ENCODE measurements at places on chromosomes 5 and 9.

DNA sequence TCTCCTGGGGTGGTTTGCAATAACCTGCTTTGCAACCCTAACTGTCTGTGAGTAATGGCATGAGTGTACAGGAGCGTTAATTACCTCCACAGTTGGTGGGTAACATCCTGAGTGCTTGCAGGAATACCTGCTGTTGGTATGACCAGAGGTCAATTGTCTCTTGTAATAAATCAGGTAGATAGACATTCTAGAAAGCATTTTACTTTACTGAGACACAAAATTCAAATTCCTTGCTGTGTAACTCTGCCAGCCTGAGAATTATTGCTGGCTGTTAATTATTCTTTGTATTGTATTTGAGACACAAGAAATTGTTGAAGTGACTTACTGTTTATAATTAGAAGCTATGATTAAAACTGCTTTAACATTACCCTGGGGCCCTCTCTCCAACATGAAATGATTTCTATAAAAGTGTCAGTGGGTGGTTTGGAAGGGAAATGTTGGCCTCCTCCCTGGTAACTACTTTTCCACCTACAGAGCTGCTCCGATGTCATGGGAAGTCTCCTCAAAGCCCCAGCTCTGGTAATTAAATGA lies 150.8 kb upstream of the ADCY2 start:
- DNase-seq, result peak; percentile 91

GRCh38 chr9:28926306-28926705 lies 1353.0 kb upstream of the C9orf72 start:
- no peak for DNase-seq

GRCh38 chr9:15430920-15431844 lies 8.5 kb downstream of the SNAPC3 start:
- peak; percentile 42 for DNase-seq

- no peak for DNase-seq
These were observed 4.5 kb downstream of the PRRX2 start for GRCh38 chr9:129669946-129670345.

- no peak for DNase-seq
These were observed 35.4 kb upstream of the TMC1 start for GRCh38 chr9:72485821-72486593.

- no peak for DNase-seq
These were observed 380.7 kb upstream of the IRX1 start for GRCh38 chr5:3214838-3215374.

DNA sequence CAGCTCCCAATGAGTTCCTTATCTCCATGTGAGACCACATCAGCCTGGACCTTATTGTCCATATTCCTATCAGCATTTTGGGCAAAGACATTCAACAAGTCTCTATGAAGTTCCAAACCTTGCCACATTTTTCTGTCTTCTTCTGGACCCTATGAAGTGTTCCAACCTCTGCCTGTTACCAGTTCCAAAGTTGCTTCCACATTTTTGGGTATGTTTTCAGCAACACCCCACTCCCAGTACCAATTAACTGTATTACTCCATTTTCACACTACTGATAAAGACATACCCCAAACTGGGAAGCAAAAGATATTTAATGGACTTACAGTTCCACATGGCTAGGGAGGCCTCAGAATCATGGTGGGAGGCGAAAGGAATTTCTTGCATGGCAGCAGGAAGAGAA lies 548.5 kb downstream of the CHSY3 start:
- DNase-seq, result no peak

DNA sequence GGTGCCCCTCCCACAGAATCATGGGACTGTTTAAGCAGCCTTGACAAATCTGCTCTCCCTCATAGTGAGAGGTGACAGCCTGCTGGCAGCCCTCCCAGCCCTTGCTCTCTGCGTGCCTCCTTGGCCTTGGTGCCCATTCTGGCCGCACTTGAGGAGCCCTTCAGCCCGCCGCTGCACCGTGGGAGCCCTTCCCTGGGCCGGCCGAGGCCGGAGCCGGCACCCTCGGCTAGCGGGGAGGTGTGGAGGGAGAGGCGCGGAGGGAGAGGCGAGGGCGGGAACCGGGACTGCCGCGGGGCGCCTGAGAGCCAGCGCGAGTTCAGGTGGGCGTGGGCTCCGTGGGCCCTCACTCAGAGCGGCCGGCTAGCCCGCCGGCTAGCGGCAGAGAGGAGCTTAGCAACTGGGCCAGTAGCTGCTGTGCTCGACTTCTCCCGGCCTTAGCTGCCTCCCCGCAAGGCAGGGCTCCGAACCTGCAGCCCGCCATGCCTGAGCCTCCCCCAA lies 125.9 kb upstream of the MYO10 start:
- no peak for DNase-seq

DNA sequence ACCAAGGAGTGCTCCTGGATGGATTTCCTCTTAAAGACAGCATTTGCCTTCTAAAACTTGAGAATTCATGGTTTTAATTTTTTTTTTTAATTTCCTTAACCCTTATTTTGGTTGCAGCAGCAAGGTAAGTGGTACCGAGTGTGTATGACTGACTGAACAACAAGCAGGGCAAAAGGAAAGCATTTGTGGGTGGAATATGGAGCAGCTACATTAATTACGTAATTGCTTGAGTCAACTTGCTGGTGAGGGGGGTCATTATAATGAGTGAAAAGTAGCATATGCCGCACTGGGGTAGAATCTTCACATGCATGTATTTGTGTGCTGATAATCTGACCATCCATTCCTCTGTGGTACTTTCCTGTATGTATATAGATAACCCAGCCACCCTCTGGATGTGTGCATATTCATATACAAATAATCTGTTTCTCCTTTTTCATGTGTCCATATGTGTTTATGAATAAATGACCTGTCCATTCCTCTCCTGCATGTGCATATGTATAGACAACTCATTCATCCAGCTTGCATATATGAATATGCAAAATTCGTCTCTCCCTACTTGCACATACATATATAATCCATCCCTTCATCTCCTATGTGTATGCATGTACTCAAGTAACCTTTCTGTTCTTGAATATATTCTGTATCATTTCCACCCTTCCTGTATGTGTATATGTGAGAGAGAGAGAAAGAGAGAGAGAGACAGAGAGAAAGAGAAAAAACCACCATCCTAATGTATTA lies 147.5 kb upstream of the RUSC2 start:
- DNase-seq, result no peak

DNA sequence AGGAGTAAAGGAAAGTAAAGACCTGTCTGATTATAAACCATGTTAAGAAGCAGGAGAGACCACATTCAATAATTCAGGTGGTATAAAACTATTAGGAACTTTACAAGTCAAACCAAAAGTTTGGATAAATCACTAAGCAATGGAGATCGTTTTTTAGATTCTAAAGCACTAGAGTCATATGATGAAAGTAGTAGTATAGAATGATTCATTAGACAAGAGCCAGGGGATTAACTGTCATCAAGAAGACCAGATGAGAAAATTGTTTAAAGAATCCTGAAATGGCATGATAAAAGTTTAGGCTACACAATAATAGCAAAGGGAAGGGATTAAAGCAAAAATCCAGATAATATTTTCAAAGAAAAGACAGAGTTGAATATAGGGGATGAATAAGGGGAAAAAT lies 12.9 kb upstream of the CARNMT1 start:
- no peak for DNase-seq

- DNase-seq, result no peak
These were observed 22.6 kb upstream of the MAMDC2 start for GRCh38 chr9:70020991-70021571.

DNA sequence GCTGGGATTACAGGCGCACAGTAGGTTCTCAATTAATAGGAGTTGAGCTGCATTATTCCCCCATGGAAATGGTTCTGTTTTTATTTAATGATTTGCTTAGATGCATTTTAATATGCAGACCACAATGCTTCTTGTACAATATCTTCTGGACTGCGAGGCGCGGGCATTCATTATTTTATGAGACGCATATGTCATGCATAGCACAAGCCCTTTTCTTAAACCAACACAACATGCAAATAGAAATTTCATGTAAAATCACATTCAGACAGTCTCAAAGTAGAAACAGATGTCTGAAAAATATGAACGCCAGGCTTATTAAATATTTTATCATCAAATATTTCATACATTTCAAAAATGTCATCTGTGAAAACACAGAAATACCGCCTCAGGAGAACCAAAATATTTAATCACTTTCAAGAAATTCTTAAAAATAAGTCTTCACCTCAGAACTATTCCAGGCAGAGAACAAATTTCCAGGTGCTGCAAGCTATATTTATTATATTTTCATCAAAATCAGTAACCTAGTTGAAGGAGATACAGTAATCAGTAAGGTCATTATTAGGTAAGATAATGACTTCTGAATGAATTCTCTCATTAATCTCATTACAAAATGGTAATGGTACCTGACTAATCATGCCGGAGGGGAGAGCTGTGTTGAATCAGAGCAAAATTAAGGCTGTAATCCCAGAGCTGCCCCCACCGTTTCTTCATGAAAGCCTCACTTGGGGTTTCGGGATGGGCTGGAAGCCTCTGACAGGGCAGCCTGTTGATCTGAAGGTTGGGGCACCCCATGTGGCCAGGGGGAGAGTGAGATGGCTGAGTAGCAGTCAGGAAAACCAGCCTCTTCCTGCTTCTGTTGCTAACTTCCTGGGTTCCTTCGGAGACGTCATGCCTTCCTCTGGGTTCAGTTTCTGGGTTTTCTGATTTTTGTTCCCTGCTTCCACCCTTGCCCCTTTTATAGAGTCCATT lies 133.9 kb upstream of the ZNF618 start:
- DNase-seq, result no peak

DNA sequence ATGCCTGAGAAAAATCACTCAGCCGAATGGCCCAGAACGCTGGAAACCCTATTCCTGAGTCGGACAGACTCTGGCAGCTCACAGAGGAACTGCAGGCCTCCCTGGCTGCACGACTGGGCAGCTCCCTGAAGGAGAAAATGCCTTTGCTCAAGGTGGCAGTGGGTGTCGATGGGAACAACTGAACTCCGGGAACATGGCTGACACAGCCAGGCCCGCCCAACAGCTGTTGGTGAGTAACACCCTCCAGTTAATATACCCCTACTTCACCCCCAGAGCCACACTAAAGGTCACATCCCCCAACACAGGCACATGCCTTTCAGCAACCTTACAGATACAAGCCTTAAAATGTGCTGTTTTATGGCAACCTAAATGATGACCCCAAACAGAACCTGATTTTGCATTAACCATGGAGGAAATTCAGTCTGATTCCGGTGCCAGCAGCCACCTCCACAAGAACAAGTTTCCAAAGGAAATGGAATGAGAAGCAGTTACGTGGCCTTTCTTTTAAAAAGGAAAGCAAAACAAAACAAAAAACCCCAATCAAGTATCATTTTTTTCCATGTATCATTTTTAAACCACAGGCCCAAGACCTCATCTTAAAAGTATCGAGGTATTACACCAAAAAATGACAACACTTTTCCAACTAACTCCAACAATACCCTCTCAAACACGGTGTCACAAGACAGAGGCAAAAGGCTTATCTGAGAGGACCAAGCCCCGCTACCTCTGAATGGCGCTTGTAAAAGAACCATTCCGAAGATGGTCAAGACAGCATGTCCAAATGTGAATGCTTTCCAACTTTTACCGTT lies 3.1 kb downstream of the KLF9 start:
- DNase-seq, result peak; percentile 26

GRCh38 chr9:136566901-136567300 lies 21.1 kb upstream of the NOTCH1 start:
- DNase-seq, result no peak

GRCh38 chr5:163718272-163718671 lies 212.9 kb downstream of the MAT2B start:
- DNase-seq, result no peak

DNA sequence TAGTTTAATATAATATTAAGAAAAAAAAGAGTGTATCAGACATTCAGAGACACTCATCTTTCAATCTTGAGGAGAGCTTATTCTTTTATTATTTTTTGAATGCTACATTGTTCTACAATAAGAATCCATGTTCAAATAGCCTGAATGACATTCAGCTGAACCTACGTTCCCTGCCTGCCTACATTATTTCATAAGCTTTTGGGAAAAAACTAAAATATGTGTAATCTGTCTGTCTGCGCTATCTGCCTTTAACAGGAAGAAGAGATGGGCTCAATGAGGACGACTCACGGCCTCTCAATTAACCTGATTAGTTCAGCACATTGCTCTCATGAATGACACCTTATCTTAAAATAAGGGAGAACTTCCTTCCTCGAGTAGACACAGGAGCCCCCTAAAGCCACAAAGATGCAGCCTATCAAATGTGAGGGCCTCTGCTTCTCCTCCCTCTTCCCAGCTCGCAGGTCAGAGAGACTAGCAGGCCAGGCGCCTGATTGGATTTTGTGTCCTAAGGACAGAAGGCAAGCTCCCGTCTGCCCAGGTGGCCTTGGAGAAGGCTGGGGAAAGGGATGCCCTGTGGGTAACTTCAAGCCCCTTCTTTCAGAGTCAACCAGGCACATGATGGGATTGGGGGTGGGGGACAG lies 37.8 kb downstream of the EBF1 start:
- peak; percentile 15 for DNase-seq

DNA sequence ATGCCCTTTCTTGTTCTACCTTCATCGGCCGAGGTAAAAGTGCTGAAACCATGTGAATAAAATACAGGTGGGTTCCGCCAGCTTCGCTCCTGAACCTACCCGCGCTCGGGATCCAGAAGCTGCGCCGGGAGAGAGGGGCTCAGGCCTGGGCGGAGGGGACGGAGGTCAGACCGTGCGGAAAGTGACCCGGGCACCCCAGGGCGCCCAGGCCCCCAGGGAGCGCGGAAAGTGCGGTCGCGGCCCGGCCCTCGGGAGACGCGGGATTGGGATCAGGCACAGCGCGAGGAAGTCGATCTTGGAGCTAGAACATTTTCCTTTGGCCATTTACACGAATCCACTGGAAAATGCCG lies 329 bp downstream of the SYK start:
- peak; percentile 56 for DNase-seq

DNA sequence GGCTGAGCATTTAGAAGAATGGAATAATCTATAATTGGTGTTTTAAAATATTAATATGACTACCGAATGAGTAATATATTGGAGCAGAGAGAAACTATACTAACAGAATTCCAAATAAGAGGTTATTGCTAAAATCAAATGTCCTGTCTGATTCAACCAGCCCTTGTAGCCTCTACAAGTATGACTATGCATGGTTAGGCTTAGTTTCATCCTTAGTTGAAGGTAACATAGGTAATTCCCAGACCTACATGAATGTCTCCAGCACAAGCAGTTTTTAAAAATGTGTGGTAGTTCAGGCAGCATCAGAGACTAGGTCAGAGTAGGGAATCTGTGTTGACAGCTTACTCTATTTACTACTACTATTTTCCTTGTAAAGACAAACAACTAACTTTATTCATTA lies 51.7 kb upstream of the SLC27A6 start:
- no peak for DNase-seq

- DNase-seq, result no peak
These were observed 2.7 kb downstream of the CNTLN start for GRCh38 chr9:17137566-17137965.

All from NCI-H2081 (cell line).